ENCODE measurements at places on chromosomes 5 and 9.

DNA sequence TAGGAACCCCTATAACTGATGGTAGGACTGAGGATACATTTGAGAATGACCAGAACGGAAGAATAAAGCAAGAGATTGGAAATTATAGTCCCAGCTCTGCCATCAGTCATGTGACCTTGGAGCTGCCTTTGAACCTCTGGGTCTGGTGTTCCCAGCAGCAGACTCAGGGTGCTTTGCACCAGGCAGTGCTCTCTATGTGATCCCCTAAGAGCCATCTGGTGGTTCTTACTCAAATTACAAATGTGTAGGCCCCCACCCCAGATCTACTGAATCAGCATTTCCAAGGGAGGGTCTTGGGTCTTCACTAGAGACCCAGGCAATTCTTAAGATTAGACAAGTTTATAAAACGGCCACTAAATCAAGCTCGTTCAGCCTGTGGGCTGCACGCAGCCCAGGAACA, 40.2 kb upstream of the PRDM12 start:
- no peak for DNase-seq

- DNase-seq, result no peak
These were observed 15.6 kb downstream of the NIM1K start for GRCh38 chr5:43207601-43208000.

GRCh38 chr5:108315829-108316228, 66.1 kb downstream of the FBXL17 start:
- DNase-seq, result no peak

DNA sequence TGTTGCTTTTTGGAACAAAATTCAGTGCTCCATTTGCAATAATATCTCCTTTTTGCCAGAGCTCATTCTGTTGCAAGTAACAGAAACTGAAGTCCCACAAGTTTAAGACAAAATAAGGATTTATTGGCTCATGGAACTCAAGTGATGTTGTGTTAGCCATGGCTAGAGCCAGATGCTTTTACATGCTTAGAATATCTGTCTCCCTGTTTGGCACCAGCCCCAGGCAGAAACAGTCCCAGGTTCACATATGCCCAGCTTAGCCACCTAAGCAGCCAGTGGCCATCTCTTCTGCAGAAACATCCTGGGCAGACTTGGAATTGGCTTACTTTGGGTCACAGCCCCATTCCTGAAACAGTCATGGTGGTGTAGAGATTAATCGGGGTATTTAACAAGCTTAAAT, 540.9 kb upstream of the SGCD start:
- DNase-seq, result no peak

DNA sequence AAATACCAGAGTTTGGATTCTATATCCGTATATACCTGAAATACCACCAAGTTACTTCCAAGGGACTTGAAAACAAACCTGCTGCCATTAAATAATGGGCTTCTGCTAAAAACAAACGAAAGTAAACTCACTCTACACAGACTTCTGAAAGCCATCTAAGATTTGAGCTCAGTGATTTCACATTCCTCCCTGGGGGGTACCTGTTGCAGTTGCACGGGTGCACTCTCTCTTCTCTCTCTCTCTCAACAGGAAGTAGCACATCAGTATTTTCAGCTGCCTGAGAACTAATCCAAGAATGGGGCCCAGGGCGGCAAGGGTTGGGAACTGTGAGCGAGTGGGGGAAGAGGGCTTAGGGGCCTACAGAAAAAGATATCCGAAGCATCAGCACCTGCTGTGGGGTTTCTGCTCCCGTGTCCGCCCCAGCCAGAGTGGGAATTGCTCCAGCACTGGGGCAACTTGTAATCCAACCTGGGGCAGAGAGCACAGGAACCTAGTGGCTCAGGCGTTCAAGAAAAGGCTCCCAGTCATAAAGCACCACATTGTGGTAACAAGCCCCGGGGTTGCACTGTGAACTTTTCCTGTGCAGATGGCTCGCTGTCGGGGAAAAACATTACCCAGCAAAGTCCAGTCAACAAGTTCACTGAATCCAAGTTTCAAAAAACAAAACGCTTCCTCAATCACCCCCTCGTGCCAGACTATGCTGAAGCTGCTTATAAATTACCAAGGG, 99.8 kb downstream of the EFNA5 start:
- no peak for DNase-seq

GRCh38 chr9:85640425-85640824, 101.3 kb downstream of the AGTPBP1 start:
- DNase-seq, result no peak

DNA sequence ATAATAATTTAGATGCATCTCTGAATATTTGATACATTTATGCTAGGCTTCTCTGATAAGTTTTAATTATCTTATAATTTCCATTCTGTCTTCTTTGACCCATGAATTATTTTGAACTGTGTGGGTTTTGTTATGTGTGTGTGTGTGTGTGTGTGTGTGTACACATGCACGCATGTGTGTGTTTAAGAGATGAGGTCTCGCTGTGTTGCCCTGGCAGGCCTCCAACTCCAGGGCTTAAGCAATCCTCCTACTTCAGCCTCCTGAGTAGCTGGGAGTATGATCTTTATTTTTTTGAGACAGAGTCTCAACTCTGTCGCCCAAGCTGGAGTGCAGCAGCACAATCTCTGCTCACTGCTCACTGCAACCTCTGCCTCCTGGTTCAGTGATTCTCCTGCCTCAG, 75.4 kb downstream of the NDUFAF2 start:
- no peak for DNase-seq

GRCh38 chr5:78662323-78662722, 13.8 kb upstream of the LHFPL2 start:
- DNase-seq, result no peak

- no peak for DNase-seq
These were observed 175.2 kb downstream of the PAX5 start for GRCh38 chr9:36858805-36859375.

- no peak for DNase-seq
These were observed 40.2 kb downstream of the ACO1 start for GRCh38 chr9:32424616-32425015.

- no peak for DNase-seq
These were observed 56.4 kb downstream of the PBX3 start for GRCh38 chr9:125803526-125803925.

GRCh38 chr5:133396187-133396741, 216.1 kb downstream of the FSTL4 start:
- no peak for DNase-seq

DNA sequence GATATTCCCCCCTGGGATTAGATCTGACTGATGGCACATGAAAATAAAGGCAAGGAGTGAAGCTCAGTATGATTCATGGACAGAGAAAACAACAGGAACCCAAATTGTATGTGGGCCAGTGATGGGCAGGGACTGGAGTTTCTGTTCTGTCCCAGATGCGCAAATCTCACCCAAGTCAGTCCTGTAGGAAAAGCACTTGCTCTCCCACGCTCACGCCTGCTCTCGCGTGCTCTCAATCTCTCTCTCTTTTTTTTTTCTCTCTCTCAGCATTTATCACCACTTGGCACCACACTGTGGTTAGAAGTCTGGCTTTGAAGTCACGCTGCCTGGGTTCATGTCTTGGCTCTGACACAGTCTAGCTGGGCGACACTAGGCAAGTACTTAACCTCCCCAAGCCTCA, 106.5 kb upstream of the LRRTM2 start:
- no peak for DNase-seq

DNA sequence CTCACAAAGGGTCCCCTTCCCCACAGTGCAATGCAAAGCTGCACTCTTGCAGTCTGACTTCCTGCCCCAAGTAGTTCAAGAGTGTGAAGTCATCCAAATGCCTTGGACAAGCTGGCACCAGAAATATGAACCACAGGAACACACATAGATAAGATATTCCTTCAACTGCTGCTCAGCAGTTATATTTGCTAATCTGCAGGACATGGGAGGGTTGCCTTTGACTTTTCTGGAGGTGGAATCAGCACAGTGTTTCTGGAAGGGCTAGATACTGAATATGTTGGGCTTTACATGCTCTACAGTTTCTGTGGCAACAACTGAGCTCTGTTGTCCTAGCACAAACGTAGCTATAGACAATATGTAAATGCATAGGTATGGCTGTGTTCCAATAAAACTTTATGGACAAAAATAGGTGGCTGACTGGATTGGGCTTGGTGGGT, 96.7 kb upstream of the PCA3 start:
- DNase-seq, result no peak

GRCh38 chr9:100409176-100409556, 17.8 kb upstream of the MSANTD3 start:
- no peak for DNase-seq

DNA sequence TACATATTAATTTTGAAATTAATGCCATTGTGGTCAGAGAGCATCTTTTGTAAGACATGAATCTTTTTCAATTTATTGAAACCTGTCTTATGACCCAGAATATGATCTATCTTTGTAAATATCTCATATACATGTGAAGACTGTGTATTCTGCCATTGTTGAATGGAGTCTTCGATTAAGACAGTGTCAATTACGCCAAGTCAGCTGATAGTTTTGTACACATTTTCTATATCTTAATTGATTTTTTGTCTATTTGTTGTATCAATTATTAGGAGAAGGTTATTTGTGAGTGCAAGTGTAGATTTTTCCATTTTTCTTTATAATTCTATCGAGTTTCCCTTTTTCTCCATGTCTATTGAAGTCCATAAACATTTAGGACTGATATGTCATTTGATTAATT, 471.6 kb downstream of the MED10 start:
- no peak for DNase-seq

DNA sequence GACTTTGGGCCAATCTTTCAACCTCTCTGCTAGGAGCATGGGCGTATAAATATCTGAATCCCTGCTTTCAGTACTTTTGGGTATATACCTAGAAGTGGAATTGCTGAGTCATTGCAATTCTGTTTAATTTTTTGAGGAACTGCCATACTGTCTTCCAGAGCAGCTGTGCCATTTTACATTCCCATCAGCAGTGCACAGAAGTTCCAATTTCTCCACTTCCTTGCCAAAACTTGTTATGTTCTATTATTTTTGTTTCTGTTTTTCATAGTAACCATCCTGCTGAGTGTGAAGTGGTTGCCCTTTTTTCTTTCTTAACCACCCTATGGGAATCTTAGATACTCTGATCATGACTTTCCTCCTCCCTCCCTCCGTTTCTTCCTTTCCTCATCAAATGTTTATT, 11.1 kb upstream of the CCIN start:
- DNase-seq, result no peak

- no peak for DNase-seq
These were observed 3.4 kb upstream of the MYORG start for GRCh38 chr9:34380034-34380510.

DNA sequence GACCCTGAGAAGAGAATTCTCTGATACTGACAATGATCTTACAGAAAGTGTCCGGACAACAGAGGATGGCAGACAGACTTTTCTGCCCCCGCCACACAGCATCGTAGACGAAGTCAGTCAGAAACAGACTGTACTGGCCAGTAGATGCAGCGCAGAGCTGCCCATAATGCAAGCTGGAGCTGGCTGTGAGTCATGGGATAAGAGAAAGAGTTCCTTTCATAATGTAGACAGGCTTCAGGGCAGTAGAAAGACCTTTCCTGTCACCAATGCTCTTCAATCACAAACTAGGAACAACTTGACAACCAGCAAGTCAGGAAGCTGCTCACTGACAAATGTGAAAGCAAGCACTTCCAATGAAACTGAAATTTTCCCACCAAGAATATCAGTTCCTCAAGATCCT, 5.1 kb downstream of the SPATA31D1 start:
- DNase-seq, result no peak

DNA sequence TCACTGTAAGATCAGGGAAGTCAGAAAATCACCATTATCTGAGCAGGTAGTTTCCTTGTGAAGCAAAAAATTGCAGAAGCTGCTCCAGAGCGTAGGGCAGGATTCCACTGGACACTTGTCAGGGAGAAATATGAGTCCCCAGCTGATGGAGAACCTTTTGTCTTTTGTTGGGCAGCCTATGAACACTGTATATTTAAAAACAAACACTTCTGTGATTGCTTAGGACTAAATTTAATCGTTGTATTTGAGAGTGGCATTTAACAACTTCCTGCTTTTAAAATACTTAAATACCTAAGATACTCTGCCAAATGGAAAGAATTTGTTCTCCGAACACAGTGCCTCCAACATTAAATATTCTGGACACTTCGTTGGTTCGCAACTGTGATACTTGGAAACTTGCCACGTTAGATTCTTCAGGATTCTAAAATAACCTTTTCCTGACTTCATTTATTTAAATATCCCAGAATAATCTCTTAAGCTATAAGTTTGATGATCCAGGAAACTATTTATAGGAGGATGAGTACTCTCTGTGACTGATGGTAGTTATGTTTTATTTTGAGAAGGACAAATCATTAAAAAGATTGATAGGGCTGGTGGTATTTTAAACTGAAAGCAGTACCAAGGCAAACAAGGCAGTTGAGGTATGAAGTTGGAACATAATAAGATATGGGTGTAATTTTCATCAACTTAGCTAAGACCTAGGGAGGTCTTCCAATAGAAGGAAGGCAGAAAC, 2.7 kb upstream of the HSPA4 start:
- DNase-seq, result no peak

GRCh38 chr5:115583474-115583873, 18.8 kb downstream of the TICAM2 start:
- no peak for DNase-seq

DNA sequence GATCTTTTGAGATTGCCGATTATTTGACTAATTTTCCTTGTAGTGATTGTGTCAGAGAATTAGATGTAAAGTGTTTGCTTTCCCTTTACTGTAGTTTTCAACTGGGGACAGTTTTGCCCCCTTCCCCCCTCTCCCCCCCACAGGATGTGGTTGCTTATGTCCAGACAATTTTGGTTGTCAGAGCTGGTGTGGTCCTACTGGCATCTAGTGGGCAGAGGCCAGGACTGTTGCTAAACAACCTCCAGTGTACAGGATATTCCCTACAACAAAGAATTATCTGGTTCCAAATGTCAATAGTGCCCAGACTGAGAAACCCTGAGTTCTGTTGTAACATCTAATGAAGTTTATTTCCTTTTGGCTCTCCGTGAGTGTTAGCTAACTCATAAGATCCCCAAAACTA, 20.0 kb downstream of the TMEFF1 start:
- no peak for DNase-seq

- DNase-seq, result no peak
These were observed 11.0 kb upstream of the ATP6V0E1 start for GRCh38 chr5:172972552-172972951.

- no peak for DNase-seq
These were observed 44.4 kb downstream of the TNFAIP8 start for GRCh38 chr5:119400245-119400644.

DNA sequence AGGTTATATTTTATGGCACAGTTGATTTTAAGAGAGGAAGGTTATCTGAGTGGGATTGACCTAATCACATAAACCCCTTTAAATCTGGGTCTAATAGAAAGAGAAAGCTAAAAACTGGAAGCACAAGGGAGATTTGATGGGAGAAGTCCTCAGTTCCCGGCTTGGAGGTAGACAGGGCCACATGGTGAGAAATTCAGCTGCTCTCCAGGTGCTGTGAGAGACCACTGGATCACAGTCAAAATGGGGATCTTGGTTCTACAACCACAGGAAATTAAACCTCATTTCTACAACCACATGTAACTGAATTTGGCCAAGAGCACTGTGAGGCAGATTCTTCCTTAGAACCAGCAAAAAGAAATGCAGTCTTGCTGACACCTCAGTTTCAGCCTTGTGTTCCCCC, 2352.7 kb downstream of the MAT2B start:
- DNase-seq, result no peak

- no peak for DNase-seq
These were observed 53.7 kb downstream of the CERT1 start for GRCh38 chr5:75457691-75458090.
